Stimulated activated CD4-positive, alpha-beta T cell treated with anti-CD3 and anti-CD28 coated beads, Interleukin-12 subunit alpha, Interleukin-12 subunit beta, amount 100 ng/mL, for 24 hours (primary cell): ENCODE measurements at places on chromosomes 11 and 22.

DNA sequence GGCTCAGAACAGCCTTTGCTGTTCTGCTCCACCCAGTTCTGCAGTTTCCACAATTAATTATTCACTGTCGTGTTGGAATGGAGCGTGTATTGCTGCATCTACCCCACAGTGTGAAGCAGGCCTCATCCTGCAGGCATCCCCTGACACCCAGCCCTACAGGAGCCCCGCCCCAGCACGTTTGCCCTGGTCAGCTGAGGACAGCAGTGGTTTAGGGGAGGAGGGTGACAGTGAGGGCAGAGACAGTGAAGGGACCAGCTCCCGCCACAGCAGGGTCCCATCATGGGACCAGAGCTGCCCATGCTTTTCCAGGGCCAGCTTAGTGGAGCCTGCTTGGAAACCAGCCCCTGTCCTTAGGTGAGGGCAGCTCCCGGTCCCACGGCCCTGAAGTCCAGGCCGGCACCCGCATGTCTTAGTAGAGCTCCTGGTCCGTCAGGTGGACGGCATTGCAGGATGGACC, 273.0 kb downstream of the TBC1D22A start:
- DNase-seq = no peak

DNA sequence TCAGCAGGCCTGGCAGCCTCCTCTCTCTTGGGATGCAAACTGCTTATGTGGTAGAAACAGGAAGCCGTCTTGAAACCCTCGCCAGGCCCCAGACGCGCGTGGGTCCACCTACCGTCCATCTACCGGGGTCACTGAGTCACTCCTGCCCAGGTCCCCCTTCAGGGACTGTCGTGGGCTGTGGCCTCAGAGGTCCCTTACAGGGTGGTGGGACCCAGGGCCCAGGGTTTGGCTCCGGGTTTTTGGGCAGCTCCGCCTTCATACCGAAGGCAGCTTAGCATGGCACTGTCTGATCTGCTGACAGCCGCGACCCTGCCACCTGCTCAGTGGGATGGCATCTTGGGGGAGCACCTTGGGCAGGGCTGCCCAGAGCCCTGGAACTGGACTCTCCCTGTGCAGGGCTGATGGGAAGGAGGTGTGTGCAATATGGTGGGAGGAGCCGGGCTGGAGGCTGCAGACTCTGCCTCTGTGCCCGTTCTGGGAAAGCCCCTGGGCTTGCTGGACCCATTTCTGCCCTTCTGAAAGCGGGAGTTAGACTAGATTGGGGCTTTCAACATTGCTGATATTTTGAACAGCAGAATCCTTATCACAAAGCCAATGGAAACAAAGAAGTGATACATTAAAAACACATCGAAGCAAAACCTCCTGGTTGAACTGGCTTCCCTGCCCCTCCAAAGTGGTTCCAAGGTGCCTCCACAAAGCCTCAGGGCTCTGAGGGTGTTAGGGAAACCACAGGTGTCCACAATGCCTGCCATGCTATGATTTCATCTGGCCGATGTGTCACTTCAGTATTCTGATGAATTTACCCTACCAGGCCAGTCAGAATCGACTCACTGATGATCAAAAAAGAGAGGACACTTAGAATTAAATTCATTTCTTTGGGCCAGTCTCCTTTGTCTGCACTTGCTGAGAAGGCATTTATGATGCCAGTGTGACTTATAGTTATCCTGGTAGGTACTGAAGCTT, 316.5 kb downstream of the KIRREL3 start:
- no peak for DNase-seq

GRCh38 chr11:111095327-111095726, 150.2 kb upstream of the POU2AF2 start:
- no peak for DNase-seq

DNA sequence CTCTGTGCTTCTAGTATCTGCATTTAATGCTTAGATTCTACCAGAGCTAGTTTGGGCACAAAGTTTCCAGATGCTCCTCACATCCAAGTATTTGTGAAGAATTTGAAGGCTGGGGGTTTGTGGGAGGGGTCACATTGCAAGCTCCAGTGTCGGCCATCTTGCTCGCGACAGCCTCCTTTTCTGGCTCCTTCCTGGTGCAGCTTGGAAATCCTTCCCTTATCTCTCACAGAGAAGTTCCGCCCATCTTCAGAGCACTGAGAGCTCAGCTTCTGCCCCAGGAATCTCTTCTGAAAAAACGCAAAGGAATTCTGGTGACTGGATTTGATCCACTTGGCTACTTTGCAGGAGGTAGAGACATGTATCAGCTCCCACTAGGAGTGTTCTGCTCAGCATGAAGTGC, 497.5 kb downstream of the TBC1D22A start:
- DNase-seq = no peak

DNA sequence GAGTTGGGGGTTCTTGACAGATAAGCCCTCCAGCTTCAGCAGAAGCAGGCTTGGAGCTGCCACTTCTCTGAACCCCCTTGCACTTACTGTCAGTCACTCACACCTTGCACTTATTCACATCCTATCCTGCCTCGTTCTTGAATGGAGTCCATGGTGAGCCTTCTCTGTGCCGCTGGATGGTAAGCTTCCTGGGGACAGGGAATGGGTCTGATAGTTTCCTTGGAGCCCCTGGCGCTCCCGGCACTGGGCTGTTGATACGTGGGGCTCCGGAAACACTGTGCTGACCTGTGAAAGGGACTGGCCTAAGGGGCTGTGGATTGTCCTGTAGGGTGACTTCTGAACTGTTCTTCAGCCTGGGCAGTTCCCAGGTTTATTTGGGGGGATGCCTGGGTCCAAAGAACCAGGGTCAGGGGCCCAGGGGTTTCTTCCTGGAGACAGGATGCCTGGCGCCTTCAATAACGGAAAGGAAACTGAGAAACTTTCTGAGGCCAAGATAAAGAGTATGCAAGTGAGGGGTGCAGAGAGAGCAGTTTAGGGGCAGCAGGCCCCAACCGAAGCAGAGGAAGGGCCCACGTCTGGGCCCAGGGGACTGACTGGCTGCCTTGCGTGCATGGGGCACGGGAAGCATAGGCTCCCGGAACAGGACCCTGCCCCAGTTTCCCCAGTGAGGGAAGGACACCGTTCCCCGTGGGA, 709 bp upstream of the ST3GAL4 start:
- no peak for DNase-seq

GRCh38 chr11:126419801-126420697, 64.6 kb downstream of the ST3GAL4 start:
- no peak for DNase-seq

GRCh38 chr22:24992946-24993345, 40.4 kb downstream of the KIAA1671 start:
- DNase-seq = no peak

- DNase-seq = no peak
Measured at GRCh38 chr22:20261848-20262581, 6.1 kb downstream of the RTN4R start.
